Fibroblast of the conjunctiva (primary cell): ENCODE measurements at places on chromosomes 6 and 20.

DNA sequence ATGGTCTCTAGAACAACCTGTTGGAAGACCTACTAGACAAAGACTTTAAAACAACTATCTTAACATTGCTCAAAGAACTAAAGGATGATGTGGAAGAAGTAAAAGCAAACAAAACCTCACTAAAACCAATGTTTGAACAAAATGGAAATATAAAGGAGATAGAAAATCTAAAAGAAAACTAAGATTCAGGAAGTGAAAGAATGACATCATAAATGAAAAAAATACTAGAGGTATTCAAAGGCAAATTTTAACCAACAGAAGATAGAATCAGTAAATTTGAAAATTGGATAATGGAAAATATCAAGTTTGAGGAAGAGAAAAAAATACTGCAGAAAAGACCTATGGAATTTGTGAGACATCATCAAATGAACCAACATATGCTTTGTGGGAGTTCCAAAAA, 914.1 kb upstream of the GJE1 start:
- DNase-seq: no peak

- DNase-seq: no peak
Measured at GRCh38 chr20:57663241-57663640, 43.0 kb upstream of the ZBP1 start.

DNA sequence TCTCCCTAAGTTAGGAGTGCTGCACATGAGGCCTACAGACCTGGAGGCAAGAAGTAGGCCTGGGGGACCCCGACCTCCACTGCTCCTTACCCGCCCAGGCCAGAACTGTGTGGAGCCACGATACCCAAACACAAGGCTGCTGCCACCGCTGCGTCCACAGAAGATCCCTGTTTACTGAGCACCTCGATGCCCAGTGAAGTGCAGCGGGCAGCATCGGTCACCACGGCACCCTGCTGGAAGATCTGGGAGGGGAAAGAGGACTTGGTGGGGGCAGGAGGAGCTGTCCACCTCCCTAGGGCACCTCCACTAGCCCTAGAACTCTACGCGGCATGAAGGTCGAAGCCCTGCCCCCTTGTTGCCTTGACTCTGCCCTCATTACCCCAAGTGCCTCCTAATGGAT, 9.9 kb downstream of the GGT7 start:
- no peak for DNase-seq

DNA sequence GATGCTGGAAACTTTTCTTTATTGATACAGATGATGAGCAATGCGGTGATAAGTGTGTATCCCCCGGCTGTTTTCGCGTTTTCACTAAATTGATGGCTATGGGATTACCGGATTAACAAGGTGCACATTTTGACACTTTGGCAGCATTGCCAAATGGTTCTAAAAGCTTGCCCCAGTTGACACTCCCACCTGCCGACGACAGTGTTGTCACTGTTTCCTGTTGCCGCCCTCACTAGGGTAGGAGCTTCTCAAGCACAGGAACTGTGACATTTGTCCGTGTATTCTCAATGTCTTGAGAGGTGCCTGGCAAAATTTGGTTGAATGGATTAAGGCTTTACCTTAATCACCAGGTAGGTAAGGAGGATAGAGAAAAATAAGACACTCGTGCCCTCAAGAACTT, 9.8 kb upstream of the MAPK13 start:
- no peak for DNase-seq

GRCh38 chr6:142385352-142385751, 83.5 kb downstream of the ADGRG6 start:
- no peak for DNase-seq

GRCh38 chr6:15101130-15101529, 144.7 kb upstream of the JARID2 start:
- DNase-seq: no peak

GRCh38 chr6:166221040-166221439, 53.4 kb upstream of the TBXT start:
- DNase-seq: no peak

- DNase-seq: peak; percentile 76
Measured at GRCh38 chr20:36861875-36862801, 13.8 kb upstream of the TLDC2 start.

GRCh38 chr20:25573288-25574251, 11.8 kb downstream of the NINL start:
- no peak for DNase-seq

- no peak for DNase-seq
Measured at GRCh38 chr6:169429001-169429400, 175.4 kb upstream of the THBS2 start.

DNA sequence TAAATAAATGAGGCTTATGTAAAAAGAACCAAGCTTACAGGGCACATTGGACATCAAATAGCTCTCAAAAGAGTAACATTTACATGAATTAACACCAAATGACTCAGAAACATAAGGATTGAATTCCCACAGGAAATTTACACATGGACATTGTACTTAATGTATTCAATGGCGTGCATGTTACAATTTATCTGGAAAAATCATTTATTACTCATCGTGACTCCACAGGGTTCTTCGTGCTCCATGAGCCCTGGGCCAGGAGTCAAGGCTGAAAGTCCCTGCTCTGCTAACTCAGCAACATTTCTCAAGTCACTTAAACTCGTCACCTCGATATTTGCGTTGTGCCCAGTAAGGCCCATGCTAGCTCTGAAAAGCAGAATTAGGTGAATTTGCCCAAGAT, 158.5 kb downstream of the PHACTR1 start:
- peak; percentile 6 for DNase-seq

DNA sequence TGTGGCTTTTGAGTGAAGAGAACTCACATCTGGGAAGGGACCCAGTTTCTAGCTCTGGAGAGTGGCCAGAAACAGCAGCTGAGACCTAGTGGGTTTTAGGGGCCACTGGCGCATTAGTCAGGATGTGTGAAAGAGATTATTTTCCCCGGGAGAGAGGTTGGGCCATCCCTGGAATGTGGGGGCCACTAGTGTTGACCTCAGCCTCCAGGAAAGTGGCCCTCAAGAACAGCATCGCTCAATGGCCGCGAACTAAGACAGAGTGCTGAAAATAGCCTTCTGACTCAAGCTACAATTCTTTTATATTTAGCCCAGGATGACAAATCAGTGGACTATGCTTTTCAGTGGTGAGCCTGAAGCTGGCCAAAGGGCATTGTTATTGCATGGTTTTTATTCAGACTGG, 210.4 kb upstream of the RNF24 start:
- peak; percentile 79 for DNase-seq

GRCh38 chr20:49394264-49394663, 88.2 kb downstream of the KCNB1 start:
- DNase-seq: no peak

DNA sequence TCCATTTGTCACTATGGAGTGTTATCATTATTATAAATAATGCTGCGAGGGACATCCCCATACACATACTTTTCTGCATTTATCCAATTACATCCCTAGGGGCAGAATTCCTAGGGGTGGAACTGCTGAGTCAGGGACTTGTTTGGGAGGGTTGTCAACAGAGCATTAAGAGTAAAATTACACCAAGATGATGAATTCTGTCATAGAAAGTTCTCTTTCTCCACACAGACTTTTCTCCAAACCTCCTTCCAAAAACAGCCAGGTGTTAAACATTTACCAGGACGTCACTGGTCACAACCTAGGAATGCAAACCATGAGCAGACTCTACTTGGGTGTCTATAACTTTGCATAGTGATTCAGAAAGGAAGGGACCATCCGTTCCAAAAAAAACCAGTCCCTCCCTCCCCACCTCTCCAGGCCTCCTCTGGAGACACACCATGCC, 95.5 kb downstream of the PRND start:
- no peak for DNase-seq

GRCh38 chr6:156885562-156885961, 108.4 kb downstream of the ARID1B start:
- DNase-seq: no peak

DNA sequence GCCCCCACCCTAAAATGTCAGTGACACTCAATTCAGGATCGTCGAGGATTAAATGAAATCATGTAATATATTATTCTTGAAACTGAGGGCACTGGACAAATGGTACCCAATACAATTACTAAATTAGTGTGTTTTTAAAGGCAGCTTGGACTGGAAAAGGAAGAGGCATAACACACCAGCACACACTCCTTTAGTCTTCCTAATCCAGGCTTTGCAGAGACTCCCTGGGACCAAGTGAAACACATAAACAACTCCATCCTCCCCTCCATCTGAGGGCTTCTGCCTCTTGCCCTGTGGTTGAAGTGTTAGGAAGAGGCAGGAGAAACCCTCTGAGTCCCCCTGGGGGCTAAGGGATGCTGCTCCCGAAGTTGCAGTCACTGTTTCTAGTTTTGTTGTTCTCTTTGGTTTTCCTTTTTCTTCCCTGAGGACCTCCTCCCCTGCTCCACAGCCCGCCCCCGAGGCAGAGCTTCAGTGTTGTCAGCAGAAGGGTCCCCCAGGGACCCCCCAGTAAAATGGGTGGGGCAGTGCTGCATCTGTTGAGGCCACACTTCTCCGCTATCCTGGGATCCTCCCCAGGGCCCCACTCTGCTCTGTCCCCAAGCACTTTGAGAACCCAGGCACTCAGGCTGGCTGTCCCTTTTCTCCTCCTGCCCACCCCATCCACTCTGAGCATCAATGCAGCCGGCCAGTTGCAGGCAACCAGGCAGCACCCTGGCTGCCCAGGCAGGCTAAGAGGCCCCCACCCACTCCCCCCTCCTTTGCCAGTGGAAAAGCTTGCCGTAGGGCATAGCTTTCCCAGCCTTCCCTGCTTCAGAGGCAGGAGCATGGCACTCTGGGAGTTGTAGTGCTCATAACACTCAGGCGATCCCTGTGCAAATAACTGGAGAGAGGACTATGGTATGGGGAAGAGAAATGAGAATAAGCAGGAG, 5.9 kb downstream of the TMEM63B start:
- DNase-seq: peak; percentile 45

- no peak for DNase-seq
Measured at GRCh38 chr20:62227977-62228958, 8.2 kb upstream of the HRH3 start.

DNA sequence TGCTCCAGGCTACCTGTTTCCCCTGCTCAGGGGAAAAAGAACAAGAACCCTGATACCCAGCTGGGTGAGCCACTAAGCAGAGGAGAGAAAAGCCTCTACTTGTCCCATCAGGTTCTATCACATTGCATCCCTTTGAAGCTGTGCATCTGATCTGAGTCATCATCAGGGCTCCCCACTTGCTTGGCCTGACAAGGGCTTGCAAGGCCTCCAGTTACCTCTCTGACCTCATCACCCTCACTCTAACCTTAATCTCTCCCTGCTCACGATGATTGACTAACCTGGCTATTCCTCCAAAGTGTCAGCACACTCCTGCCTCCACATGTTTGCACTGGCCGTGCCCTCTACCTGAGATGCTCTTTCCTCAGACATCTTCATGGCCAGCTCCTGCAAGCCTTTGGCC, 309.5 kb upstream of the CHD6 start:
- DNase-seq: no peak

GRCh38 chr20:55386686-55387085, 618.6 kb downstream of the CBLN4 start:
- no peak for DNase-seq

GRCh38 chr6:79671600-79672266, 40.6 kb downstream of the SH3BGRL2 start:
- no peak for DNase-seq

DNA sequence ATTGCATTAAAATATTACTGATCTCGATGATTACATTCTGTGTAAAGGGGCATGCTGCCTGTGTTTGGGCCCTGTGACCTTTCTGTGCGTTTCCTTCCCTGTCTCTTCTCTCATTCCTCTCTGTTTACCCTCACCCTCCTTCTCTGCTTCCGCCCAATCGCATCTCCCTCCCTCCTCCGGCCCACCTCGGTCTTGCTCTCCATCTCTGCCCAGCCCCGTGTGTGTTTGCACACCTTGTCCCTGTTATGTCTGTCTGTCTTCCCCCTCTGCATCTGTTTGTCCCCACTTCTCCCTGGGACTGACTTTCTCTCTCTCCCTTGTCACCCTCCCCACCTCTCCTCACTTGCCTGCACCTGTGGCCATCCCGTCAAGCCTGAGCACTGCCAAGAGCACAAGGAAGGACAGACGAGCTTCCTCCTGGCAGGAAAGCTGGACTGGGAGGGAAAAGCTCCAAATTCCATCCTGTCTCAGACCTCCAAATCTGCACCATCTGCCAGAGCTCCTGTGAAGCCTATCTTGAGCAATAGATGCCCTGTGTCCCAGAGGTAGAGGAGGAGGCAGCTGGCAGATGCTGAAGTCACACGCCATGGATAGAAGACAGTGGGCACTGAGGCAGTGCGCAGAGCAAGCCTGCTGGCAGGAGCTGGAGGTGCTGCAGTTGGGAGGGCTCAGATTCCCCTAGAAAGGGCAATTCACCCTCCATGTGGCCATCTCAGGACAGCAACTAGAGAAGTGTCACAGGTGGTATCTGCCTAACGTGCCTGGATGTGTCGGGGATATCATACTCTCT, 172.3 kb downstream of the PTPRT start:
- no peak for DNase-seq

- no peak for DNase-seq
Measured at GRCh38 chr6:109087661-109088264, 6.9 kb downstream of the SESN1 start.

- DNase-seq: peak; percentile 68
Measured at GRCh38 chr6:11766589-11767450, 11.8 kb downstream of the ADTRP start.

GRCh38 chr20:3420211-3420707, 12.8 kb upstream of the DNAAF9 start:
- DNase-seq: peak; percentile 70

DNA sequence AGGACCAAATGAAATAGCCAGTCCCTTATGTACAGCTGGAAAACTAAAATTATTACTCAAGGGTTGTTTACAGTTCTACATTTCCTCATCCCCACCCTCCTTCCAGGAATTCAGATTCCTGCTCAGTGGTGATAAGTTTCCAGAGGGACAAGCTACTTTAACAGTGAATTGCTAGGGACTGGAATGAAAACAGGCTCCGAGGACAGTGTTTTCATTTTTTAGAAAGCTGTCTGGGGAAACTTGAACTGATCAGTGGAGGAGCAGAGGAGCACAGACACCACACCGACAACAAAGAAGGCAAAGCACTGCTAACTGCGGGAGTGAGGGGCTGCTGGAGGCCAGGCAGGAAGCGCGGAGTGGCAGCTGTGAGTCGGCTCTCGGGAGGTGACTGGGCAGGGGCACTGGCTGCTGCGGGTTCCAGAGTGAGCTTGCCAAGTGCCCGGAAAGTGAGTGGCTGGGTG, 322.2 kb downstream of the ESR1 start:
- no peak for DNase-seq

DNA sequence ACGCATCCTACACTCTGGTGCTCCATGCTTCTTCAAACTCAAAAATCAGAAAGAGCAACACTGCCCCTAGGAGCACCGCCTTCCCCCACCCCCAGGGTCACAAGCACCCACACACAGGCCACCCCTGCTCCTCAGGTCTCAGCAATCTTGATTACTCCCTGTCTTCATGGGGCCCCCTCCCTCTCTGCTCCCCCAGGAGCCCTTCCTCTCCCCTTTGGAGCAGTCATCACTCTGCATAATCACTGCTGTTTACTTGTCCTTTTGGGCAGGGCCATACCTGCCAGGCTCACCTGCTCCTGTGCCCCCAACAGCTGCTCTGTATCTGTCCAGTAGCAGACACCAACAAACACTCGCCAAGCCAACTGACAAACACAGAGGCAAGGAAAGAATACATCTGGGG, 7.6 kb upstream of the SYNDIG1 start:
- DNase-seq: no peak
